ENCODE measurements at places on chromosomes 6 and 20.

DNA sequence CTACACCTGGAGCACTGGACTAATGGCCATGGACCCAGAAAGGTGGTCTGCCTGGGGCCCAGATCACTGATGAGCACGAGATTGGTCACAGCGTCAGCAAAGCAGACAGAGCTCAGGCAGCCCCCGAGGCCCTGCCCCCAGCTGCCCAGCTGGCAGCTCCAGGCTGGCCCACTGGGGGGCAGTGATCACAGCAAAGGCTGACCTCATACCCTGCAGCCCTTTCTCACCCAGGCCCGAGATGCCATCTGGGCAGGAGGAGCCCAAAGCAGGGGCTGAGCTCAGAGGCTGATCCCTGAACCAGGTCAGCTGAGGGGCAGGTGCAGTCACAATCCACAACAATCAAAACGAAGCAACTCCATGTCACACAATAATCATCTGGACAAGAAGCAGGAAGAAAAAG lies 4.1 kb downstream of the MAP1LC3A start:
- DNase-seq, result peak; percentile 31

DNA sequence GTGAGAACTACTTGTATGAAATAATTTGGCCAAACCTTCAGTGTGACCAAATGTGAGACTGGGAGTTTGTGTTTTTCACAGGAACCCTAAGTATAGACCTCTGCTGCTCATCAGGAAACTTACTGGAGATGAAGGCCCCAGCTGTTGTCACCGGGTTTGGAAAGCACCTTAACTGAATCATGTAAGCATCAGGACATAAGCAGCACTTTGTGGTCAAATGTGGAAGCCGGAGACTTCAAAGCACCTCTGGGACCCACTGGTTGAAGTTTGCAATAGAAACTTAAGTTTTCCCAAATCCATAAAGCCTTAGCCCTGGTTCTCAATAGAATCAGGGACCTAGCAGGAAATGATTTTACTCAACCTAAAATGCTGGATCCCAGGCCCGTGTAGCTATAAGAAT lies 14.3 kb downstream of the TTPAL start:
- no peak for DNase-seq

DNA sequence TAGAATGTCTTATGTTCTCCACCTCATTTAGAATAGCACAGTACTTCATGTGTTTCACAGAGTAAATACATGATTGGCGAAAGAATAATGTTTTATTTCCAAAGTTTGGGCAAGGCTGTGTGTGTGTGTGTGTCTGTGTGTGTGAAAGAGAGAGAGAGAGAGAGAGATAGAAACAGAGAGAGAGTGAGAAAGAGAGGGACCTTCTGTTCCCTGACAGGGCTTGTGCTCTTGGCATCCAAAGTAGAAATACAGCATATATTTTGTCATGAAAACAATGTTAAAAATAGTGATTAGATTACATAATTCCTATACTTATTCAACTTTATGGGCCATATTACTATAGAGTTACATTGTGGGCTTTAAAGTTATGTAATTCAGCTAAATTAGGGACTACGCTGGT lies 201.2 kb downstream of the KIF6 start:
- no peak for DNase-seq

- DNase-seq, result no peak
Observed at GRCh38 chr6:22926790-22927354, 357.5 kb downstream of the HDGFL1 start.

DNA sequence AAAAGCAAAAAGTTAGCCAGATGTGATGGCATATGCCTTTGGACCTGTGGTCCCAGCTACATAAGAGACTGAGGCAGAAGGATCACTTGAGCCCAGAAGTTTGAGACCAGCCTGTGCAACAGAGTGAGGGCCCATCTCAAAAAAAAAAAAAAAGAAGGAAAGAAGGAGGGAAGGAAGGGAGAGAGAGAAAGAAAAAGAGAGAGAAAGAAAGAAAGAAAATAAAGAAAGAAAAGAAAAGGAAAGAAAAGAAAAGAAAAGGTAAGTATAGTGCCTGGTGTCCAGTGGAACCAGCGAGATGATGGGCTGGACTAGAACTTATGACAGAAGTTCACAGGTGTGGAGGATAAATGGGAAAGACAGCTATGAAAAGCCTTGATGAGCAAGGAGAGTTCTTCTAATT lies 100.9 kb downstream of the QRSL1 start:
- DNase-seq, result no peak

GRCh38 chr6:38789256-38789655 lies 74.1 kb downstream of the DNAH8 start:
- DNase-seq, result no peak

DNA sequence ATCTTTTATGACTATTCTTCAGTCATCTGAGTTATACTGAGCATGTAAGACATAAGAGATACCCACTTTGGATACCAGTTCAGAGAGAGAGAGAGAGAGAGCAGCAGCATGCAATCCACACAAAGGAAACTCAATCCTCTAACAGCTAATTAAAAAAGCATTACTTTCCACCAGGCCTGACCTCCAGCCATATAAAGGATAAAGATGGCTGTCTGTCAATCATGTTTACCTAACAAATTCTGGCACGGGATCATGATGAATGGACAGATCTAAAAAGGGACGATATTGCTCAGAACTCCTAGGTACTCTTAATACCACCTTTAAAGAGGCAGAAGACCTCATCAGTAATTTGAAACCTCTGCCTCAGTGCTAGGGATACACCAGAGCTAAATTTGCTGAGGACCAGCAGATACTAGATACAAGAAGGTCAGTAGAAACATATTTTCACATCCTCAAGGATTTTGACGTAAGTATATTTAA lies 159.2 kb downstream of the RPS12 start:
- DNase-seq, result no peak

DNA sequence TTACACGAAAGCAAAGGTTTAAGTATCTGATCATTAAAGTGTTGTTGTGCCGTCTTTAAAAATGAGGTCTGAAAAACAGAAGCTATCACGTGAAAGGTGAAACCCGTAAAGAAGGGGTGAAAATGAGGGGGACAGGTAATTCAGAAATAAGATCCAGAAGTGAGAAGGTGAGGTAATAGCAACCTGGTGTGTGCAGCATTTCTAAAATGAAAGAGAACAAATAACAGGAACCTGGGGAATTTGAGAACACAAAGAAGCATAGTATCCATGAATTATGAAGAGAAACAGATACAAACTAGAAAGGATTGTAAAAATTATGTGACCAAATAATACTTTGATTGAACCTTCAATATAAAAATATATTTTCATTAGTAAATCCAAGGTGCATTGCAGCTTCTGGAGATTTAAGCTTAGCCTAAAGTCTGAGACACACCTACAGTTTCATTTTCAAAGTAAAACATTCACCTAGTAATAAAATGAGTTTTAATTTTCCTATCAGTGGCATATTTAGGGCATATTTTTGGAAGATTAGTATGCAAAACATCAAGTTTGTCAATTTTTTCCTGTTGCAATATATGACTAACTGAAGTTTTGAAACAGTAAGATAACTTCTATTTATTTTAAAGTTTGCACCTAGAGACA lies 1.4 kb downstream of the HEY2 start:
- no peak for DNase-seq

GRCh38 chr20:15378151-15378550 lies 1040.7 kb upstream of the FLRT3 start:
- no peak for DNase-seq

GRCh38 chr6:100504786-100505737 lies 40.3 kb upstream of the SIM1 start:
- DNase-seq, result peak; percentile 80

DNA sequence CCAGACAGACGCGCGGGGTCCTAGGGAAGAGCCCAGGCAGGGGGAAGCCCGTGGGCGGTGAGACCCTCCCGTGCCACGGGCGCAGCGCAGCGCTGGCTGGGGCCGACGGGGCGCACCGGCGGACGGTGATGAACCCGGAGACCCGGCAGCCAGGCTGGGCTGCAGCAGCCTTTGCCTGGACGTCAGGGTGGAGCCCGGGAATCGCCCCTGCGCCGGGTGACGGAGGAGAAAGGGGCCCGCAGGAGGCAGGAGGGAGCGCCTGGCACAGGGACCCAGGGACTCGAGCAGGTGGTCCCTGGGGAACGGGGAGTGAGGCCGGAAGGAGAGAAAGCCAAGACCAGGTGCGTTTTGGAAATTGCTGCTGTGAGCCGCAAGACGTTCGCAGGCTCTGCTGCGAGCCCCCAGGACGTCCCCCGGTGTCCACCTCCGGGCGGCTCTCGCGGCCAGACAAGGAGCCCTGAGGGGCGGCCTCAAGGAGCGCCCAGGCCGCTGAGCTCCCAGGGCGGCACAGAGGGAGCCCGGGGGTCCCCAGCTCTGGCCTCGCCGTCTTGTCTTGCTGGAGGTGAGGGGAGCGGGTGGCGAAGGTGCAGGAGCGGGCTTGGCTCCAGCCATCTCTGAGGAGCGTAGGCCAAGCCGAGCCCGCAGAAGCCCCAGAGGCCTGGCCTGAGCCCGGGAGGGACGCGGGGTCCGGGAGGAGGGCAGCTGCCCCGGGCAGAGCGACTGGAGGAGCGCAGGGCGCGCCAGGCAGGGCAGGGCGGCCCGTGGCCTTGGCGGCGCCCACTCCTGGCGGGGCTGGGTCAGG lies 191.2 kb upstream of the PDE10A start:
- DNase-seq, result no peak

- peak; percentile 58 for DNase-seq
Observed at GRCh38 chr6:10338151-10338550, 76.7 kb downstream of the TFAP2A start.

- peak; percentile 13 for DNase-seq
Observed at GRCh38 chr6:24078200-24078599, 47.8 kb upstream of the NRSN1 start.

DNA sequence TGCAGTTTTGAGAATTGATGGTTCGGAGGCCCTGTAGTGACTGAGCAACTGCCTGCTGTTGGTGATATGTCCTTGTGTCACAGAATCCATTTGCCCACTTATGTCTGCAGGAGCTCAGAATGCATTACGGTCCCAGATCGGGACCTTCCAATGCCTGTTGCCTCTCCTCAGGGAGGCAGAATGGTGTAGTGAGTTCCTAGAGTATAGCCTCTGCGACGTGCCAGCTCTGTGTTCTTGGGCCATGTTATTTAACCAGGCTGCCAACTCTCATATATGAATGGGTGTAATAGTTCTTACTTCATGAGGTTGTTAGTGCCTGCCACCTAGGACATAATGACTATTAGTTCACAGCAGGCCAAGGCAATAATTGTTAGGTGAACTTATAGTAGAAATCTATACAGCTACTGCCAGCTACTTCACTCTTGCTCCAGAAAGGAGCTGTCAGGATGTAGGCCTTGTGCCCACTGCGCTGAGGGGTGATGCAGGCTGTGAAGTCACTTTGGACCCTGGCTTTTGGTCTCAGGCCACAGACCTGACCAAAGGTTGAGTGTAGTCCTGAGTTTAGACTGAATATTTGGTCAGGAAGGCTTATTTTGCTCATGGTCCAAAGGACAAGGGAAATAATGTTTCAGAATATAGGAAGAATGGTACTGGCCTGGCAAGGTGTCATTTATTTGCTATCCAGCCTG lies 82.1 kb downstream of the ASXL1 start:
- no peak for DNase-seq

GRCh38 chr6:13500915-13501314 lies 13.5 kb upstream of the GFOD1 start:
- DNase-seq, result no peak

GRCh38 chr20:35277531-35278395 lies at the start of gene MMP24OS:
Gene MMP24OS, minus strand, starts transcription at chr20:35278122. Its CDS starts 193 bp downstream, at chr20:35277929.
- peak; percentile 90 for DNase-seq
